AG04449 (cell line): ENCODE measurements at places on chromosomes 3 and 15.
A peak's percentile ranks its signal among the peaks of the same experiment; 100 is the strongest.

GRCh38 chr3:180680097-180680430 lies 775 bp upstream of the CCDC39 start:
- DNase-seq: no peak

- no peak for DNase-seq
These were observed 74.6 kb upstream of the ADPGK start for GRCh38 chr15:72858205-72858604.

- DNase-seq: no peak
These were observed 15.5 kb upstream of the CCDC33 start for GRCh38 chr15:74220475-74221248.

- DNase-seq: peak; percentile 64
These were observed 2.6 kb upstream of the CEMIP start for GRCh38 chr15:80776420-80777045.

GRCh38 chr3:115835946-115836345 lies 212.6 kb downstream of the GAP43 start:
- DNase-seq: no peak

- DNase-seq: no peak
These were observed 16.5 kb downstream of the GSK3B start for GRCh38 chr3:120077731-120078130.

- no peak for DNase-seq
These were observed 17.3 kb upstream of the RAB11A start for GRCh38 chr15:65851981-65852380.

GRCh38 chr3:113002679-113003078 lies 11.9 kb downstream of the GTPBP8 start:
- DNase-seq: no peak

GRCh38 chr3:11455956-11456355 lies 183.8 kb downstream of the ATG7 start:
- DNase-seq: peak; percentile 75

GRCh38 chr3:42685363-42685881 lies at the start of gene KLHL40:
Gene KLHL40, plus strand, starts transcription at chr3:42685537. Its CDS starts 82 bp downstream, at chr3:42685619.
- no peak for DNase-seq

DNA sequence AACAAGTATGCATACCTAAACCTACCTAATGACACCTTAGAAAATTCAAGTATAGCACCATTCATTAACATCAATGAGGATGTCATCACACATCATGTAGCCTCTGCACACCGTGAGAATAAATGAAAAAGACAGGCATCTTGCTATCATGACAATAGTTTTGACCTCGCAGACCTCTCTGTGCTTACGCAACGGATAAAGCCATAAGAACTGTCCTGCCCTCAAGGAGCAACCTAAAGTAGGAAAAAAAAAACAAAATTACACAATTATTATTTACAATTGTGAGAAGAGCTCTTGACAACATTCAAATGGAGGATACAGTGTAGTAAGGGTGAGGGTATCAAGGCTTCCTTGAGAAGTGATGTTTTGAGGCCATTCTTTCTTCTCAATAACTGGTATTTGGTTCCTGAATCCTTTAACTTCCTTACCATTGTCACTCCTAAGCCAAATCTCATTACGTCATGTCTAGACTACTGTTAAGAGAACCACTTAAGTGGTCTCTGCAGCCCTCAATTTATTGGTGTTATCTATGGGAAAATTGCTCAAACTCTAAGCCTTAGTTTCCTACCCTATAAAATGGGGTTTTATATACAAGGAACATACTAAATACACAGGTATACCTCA lies 7.0 kb upstream of the SETD5 start:
- DNase-seq: no peak

DNA sequence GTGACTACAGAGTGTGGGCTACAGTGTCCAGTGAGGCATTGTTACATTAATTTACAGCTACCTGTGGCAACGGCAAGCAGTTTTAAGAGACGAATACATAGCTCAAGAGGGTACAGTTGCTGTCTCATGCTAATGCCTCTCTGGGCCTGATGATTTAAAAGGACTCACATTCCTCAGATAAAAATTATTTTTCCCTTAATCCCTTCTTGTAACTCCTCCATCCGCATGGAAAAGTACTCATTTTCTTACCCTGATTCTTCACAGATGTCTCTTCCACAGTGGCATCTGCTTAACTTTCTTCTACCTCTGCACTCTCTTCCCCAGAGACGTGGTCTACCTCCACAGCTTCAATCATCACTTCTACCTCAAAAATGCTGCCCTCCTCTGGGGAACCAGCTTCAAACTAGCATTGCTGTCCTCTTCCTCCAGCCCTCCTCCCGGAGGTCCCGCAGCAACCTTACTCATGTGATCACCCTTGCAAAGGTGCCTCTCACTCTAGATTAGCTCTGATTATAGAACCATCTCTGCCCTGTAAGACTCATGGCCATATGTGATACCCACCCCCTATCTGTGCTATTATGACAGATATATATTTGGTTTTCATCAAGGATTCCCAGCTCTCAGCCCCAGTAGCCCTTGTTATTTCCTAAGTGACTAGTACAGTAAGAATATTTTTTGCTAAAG lies 21.4 kb upstream of the ABHD17C start:
- DNase-seq: no peak

- no peak for DNase-seq
These were observed 34.6 kb upstream of the APEH start for GRCh38 chr3:49639551-49639950.

- no peak for DNase-seq
These were observed 118.4 kb upstream of the ROBO1 start for GRCh38 chr3:79886204-79886603.

GRCh38 chr3:193978486-193978885 lies 157.5 kb upstream of the HES1 start:
- DNase-seq: no peak

- peak; percentile 3 for DNase-seq
These were observed 78.0 kb upstream of the SLC25A36 start for GRCh38 chr3:140863580-140864009.

- DNase-seq: no peak
These were observed 166.7 kb upstream of the PRICKLE2 start for GRCh38 chr3:64392001-64392400.

DNA sequence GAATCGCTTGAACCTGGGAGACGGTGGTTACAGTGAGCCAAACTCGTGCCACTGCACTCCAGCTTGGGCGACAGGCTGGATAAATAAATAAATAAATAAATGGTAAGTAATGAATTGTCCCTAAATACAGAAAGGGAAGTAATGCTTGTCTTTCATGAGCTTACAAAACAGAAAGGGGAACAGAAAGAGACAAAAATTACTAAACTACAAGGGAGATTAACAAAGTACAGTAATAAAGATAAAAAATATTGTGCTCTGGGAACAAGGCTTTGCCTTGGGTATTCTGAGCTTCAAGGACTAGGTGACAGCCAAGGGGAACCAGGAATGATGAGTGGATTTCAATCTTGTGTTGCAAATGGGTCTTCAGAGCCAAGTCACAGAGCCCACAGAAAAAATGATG lies 9.2 kb upstream of the HLTF start:
- DNase-seq: no peak

DNA sequence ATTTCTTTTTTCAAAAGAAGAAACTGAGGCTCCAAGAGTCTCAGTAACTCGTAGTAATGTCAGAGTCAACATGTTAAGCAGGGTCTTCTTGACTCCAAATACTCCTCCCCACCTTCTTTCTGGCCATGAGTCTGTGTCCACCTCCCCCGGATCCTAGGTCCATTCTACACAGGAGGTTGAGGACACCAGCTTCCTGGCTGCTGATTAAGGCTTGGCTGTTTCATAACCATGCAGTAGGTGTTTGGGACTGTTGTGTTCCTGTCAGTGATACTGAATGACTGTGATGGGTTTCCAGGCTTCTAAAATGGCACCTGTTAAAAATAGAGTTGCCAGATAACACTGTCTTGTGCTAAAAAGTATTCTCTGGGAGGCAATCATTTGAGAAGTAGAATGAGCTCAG lies 130.8 kb upstream of the IL12A start:
- DNase-seq: no peak

- no peak for DNase-seq
These were observed 21.3 kb upstream of the XYLB start for GRCh38 chr3:38325256-38325655.

GRCh38 chr3:71277341-71277740 lies 306.2 kb downstream of the FOXP1 start:
- DNase-seq: no peak

DNA sequence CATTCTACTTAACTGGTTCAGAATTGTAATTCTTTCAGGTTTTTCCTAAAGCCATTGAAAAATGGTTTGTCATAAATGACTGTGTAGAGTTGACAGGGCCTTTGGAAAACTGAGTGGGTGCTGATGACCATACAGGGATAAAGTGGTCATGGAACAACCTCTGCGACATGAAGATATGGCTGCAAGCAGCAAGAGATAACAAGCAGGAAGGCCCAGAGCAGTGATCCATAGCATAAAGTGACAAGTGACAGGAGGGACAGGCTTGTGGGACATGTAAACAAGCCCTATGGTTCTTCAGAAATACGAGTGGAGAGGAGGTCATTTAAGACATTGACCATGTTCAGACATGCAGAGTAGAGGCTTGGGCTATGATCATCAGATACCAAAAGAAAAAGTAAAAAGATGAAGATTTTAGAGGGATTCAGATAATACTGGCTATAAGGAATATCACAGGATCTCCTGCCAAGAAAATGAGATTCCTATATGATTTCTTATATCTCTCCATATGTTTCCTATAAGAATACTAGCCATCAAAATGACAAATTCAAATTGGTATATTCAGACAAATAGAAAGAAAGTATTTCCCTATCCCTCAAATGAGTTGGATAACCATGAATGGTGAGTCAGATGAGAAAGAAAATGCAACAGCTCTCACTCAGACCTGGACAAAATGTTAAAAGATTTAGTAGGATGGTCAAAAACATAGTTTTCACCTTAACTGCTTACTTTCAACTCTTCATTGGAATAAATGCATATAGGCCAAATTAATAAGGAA lies 827.6 kb upstream of the CFAP20DC start:
- no peak for DNase-seq

DNA sequence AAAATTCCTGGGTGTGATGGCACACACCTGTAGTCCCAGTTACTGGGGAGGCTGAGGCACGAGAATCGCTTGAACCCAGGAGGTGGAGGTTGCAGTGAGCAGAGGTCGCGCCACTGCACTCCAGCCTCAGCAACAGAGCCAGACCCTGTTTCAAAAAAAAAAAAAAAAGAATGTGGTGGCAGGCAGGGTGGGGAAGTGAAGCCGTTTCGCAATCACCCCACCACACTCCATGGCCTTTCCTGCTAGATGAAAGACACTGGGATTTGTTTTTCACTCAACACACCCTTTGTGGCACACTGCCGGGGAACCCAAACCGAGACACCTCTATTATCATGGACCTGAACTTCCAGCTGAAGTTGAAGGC lies 172.4 kb upstream of the IQSEC1 start:
- no peak for DNase-seq

GRCh38 chr15:69060744-69061143 lies 46.2 kb downstream of the NOX5 start:
- DNase-seq: no peak

DNA sequence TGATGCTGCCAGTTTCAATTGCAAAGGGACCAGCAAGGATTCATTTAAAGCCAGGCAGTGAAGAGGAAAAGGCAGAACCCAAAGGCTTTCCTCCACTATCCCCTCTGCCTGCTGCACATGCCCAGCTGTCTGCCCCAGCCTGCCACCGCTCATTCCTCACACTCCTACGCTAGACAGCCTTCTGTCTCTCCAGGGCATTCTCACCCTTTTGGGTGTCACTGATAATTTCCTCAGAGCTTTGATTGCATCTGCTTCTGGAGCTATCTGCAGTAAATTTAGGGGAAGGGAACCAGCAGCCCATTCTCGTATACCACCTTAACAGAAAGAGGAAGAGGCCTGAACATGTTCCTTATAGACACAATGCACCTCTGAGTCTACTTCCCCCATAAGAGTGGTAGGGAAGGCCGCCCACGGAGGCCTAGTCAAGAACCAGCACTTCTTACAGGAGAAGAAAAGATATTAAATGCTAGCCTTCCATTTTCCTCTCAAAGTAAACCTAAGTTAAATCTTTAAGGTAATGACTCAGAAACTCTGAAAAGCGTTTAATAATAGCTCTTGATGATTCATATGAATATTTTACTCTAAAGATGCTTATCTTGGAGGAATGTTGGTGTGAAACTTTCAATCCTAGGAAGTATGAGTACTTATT lies 20.9 kb downstream of the NUDT16 start:
- DNase-seq: no peak

DNA sequence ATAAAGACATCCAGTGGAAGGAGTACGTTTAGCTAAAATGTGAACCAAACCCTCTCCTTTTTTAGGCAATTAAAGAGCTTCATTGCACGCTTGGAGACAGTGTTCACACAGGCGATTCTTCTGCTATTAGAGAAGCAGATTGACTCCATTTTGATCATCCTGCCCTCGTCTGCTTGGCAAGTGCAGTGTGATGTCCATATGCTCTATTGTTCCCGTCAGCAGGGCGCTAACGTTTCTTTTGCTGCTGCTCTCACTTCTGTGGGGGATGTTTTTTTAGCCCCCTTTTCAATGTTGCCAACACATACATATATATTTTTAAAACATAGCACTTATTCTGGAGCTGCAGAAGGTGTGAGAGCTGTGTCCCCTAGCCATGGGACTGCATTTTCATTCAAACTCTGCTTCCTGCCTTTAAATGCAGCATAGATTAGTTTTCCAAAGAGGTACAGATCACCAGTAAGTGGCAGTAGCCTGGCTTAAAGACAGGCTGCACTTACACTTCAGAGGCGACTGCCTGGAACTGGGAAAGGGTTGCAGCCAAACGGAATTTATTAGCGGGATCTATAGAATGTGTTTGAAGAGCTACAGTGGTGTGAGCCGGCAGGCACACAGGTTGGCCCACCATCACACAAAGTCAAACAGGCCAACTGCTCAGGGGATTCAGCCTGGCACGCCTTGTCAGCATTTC lies 292.6 kb upstream of the DPH6 start:
- DNase-seq: no peak

- DNase-seq: peak; percentile 89
These were observed 28.4 kb downstream of the IRAK2 start for GRCh38 chr3:10192953-10193691.

GRCh38 chr3:46416811-46417510 lies 9.9 kb downstream of the CCRL2 start:
- DNase-seq: no peak

DNA sequence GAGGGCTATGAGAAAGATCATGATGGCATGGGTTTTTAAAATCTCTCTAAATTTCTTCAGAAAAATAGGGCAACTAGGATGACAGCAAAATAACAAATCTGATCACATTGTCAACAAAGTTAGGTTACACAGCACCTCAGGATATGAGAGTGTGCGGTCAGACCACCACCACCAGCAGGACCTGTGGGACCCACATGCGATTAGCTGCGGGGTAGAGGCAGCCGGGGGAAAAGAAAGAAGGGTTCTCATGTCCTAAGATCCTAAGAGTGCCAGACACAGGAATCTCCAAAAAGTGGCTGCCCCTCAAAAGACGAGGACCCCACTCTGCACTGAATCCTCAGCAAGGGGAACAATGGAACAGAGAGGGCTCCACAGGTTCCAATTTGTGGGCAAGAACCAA lies 15.6 kb downstream of the CHRNA3 start:
- no peak for DNase-seq

- peak; percentile 37 for DNase-seq
These were observed 188.7 kb upstream of the FEZF2 start for GRCh38 chr3:62562017-62562416.
